ENCODE measurements at places on chromosomes 7 and 10.

DNA sequence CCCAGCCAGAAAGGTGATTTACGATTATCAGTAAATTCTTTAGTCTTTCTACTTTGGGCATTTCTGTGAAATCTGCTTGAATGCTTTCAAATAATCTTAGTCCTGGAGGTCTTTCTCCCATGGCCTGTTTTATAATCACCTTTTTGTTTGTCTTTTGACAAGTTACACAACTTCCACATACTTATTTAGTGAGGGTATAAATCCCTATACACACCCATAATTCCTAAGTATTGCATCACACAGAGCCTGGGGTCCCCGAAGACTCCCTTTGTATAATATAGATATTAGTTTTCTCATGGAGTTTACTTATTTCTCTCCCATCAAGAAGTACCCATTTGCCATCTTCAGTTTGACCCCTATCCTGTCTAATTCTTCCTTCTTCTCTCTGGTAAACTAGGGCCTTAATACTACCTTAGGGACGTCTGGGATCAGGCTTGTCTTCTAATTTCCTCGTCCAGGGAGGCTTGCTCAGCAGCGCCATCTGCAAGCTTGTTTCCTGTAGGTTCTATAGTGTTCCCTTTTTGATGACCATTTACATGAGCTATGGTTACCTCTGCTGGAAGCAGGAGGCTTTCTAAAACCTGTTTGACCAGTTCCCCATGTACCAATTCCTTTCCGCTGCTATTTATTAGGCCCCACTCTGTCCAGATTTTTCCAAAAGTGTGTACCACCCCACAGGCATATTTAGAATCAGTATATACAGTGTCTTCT is 8.1 kb downstream of the DNAH11 start:
- no peak for DNase-seq

GRCh38 chr7:141697211-141697871 is 4.6 kb downstream of the DENND11 start:
- no peak for DNase-seq

DNA sequence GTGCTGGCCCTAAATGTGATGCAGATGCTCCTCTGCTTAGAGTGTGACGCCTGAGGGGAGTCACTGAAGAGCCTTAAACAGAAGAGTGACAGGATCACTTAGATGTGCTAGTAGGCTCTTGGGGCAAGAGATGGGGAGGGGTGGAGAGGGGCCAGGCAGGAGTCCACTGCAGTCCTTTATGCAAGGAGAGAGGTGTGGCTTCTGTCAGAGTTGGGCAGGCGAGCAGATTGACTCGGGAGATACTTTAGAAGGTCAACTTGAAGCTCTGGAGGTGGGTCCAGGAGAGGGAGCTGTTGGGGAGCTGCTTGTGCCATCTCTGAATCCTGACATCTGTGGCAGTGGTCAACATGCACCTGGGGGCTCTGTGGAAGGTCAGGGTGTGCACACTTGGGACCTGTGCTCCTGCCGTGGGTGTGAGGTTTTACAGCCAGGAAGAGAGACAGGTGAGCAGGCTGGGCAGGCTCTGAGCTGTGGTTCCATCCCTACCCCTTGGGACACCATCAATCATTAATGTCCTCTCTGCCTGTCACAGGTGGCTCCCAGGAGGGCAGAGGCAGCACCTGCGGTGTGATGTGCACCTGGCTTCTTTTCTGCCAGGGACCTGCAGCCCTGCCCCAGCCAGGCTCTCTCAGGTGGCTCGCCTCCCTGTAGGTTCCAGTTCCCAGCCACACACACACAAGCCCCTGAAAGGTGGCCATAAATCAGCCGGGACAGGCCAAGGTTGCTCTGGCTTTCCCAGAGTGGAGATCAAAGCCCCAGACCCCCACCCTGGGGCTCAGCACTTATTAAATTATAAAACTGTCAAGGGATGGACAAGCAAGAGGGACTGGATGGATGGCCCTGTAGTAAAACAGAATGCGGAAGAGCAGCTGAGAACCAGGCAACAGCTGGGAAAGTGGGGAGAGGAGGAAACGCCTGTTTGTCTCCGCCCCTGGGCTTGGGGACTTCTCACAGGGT is 14.0 kb downstream of the NEURL1 start:
- no peak for DNase-seq

DNA sequence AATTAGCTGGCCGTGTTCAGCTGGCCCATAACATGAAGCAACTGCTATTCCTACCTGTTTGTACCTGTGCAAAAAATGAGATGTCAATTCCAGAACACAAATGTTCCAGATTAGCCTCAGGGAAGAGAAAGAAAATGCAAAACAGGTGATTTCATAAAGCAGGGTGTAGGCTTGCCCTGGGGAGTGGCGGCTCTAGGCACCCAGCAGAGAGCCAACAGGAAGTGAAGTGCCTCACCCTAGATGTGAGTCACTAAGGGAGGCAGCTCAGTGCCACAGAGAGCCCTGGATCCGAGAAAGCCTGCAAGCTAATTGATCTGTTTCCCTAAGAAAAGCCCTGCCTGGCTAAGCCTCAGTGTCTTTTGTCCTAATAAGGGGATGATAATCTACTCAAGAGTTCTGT is 240.0 kb downstream of the ARHGAP21 start:
- peak; percentile 13 for DNase-seq

DNA sequence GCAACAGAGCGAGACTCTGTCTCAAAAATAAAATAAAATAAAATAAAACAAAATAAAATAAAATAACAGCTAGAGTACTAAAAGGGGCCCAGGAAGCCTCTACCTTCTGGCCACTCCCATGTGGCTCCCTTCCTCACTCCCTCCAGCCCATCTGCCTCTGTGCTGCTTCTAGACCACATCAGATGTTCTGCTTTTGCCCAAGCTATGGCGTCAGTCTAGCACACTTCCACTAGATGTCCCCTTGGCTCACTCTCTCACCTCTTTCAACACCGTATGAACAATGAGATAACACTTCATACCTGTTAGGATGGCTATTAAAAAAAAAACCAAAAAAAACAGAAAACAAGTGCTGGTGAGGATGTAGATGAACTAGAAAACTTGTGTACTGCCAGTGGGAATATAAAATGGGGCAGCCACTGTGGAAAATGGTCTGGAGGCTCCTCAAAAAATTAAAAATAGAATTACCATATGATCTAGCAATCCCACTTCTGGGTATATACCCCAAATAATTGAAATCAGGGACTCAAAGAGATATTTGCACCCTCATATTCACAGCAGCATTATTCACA is 132.3 kb downstream of the ARHGAP22 start:
- DNase-seq: no peak

DNA sequence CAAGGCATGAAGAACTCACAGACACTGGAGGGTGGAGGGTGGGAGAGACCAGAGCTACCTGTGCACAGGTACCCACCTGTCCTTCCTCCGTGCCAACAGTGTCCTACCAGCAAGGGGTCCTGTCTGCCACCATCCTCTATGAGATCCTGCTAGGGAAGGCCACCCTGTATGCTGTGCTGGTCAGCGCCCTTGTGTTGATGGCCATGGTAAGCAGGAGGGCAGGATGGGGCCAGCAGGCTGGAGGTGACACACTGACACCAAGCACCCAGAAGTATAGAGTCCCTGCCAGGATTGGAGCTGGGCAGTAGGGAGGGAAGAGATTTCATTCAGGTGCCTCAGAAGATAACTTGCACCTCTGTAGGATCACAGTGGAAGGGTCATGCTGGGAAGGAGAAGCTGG is 21.8 kb downstream of the PRSS2 start:
- DNase-seq: no peak

DNA sequence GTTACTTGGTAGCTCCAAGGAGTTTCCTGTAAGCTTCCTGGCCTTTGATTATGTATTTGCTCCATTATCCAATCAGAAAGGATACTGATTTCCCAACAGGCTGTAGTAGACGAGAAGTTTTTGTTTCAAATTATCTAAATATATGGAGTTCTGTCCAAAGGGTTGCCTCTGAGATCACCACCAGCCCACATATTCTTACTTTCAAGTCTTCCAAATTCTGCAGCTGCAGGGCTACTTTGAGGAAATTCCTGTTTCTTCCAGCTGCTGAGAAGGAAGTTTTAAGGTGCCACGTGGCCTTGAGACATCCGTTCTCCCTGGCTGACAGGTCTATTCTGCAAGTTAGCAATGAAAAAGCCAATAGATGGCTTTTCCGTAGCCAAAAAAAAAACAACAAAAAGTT is 286.0 kb downstream of the TWIST1 start:
- no peak for DNase-seq

- no peak for DNase-seq
Measured at GRCh38 chr7:2065528-2065927, 167.2 kb downstream of the MAD1L1 start.

DNA sequence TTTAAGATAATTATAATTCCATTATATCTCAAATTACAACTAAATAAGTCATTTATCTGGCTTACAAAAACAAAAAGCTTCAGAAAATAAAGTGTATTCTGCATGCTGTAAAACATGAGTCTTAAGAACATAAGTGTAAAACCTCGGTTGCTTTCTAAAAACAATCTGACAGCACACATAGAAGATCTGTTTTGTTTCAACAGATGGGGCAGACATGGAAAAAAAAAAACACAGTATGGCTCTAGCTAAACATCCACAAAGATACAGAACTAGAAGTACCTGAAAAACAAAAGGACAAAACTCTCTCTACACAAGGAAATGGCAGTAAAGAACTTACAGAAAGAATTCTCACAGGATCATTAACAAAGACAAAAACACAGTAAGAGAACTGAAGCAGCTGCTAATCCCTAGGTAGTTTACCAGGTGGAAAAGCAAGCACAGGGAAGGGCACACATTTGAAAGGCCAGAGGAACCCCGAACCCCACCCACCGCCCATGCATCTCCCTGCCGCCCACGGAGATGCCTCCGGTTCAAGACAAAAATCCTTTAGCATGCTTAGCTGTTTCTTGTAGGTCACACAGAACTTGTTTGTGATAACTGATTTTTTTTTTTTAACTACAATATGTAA is 42.5 kb downstream of the DLD start:
- DNase-seq: no peak

All from activated T-helper 1 cell treated with Interleukin-2 at 50 U/mL for 16 hours (primary cell).